ENCODE measurements at places on chromosomes 6 and 20.

DNA sequence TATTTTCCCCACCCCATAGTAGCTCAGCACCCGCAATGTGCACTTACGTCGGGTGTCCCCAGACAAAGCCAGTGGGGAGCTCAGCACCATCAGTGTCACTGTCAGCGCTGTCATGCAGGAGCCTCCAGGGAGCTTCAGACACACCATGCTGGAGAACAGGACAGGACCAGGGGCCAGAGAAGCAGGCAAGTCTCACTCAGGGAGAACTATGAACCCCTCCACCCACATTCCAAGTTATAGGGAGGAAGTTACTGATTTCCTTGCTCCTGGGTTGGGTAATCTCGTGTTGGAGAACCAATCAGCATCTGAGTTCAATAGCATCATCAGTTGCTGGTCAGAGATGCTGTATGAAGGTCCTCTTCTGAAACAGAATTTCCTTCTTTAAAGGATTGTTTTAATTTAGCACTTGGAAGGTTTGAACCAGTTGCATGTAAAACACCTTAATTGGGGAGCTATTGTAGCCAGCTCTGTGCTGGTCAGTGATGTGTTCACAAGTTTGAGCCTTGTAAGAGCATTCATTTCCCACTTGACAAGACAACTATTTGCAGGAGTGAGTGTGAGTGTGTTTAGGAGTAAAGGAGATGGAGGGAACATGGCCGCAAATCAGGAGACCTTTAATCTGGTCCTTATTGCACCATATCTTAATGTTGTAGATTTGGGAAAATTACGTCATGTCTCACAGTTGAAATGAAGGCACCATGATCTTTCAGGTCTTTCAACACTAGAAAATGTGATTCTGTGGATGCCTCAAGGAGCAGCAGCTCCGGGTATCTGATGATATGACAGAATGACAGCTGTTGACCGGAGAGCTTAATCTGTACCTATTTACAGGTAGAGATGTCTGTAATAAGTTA, at the start of gene HLA-DRB1:
HLA-DRB1 (minus strand) TSS at position 253 of the 854 bp plus-strand sequence; CDS start at position 147, 106 bp downstream.
- DNase-seq, result no peak

- no peak for DNase-seq
Measured at GRCh38 chr6:33731751-33732282, 14.9 kb downstream of the IP6K3 start.

- DNase-seq, result no peak
Measured at GRCh38 chr20:50722424-50723155, 8.8 kb upstream of the PARD6B start.

- DNase-seq, result no peak
Measured at GRCh38 chr6:50924758-50925157, 106.1 kb downstream of the TFAP2B start.

DNA sequence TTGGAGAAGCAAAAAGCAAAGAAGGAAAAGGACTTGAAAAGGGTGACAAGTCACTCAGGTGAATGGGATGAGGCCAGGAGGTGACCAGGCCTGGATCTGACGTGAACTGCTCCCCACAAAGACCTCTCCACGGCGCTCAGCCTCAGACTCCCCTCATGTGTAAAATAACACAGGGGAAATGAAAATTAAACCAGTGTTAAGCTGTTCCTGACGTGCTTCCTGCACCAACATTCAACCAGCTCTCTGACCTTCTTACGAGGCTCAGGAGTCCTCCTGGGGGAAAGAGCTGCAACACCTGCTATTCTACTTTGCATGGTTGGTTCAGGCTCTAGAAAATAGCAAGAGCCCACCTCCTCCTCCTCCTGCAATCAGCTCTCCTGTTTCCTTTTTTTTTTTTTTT, 256.7 kb downstream of the ATXN1 start:
- no peak for DNase-seq

DNA sequence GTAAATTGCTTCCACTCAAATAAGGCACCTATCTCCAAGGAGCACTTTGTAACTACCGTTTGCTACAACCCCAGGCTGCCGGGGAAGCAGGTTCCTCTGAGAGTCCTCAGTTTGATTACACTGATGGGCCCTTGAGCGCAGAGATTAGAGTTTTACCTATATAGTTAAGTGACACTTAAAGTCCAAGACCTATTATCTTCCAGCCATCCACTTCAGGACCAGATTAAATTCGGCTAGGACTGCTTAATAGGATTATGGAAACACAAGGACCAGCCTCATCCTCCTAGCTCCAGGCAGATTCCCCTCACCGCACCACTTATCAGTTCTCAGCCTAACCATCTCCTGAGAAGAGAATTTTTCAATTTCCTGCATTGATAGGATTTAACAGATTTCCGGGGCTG, 64.7 kb upstream of the TIAM2 start:
- DNase-seq, result no peak

- no peak for DNase-seq
Measured at GRCh38 chr20:961768-962167, 40.3 kb downstream of the RSPO4 start.

DNA sequence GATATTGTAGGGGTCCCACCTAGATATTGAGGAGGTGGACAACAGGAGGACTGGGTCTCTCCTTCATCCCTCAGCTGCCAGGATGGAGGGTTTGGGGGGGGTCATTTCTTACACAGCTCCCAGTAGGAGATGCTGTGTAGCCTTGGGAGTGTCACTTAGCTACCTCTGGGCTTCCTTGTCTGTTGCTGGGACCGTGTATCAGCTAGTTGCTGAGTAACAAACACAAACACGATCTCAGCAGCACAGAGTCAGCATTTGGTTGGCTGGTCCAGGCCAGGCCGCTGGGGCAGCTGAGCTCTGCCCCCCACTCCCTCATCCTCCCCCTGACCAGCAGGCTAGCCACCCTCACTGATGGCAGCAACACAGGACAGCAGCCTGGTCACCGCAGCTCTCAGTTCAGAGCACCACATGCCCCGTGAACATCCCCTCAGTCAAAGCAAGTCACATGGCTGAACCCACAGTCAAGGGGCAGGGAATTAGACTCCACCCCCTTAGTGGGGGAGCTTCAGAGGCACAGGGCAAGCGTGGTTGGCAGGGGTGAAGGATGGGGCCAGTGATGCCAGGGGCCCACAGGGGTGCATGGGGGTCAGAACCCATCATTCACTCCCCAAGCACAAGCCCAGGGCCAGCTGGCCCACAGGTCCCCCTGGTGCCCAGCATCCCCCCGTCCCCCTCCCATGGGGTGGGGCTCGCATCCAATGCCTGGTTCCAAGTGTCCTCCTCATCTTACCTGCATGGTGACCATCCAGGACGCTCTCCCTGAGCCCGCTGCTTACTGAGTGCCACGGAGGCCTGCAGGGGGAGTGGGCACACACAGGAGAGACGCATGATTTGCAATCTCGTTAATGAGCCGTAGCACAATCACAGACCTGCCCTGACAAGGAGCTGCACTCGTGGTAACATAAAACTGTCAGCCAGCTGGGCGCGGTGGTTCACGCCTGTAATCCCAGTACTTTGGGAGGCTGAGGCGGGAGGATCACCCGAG, 112.4 kb downstream of the TAF4 start:
- no peak for DNase-seq

DNA sequence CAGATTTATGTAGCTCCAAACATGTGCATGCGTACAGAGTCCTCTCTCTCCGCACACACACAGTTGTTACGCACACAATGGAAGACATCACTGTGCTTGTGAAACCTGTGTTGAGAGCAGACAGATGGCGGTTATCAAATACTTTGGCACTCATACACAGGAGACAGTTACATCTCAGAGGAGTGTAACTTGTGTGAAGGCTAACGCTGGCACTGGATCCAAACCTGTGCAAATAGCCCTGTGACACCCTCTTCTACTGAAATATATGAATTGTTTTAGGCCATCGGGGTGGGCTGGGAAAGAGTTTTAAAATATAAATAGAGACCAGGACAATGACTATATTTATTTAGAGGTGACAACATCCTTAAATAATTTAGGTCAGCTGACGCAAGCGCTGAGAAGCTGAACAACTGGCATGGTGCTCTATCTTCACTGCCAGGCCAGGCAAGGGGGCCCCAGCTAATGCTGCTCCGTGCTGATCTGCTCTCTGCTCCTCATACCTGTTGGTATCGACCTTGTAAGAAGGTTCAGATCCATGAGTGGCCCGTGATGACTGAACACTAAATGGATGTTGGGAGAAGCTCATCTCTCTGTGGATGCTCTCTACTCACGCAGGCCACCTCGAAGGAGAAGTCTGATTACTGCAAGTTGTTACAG, 69.4 kb downstream of the FOXC1 start:
- no peak for DNase-seq

GRCh38 chr6:146914489-146915483, 289.4 kb upstream of the STXBP5 start:
- DNase-seq, result no peak

GRCh38 chr6:93343476-93343875, 75.9 kb downstream of the EPHA7 start:
- DNase-seq, result no peak

DNA sequence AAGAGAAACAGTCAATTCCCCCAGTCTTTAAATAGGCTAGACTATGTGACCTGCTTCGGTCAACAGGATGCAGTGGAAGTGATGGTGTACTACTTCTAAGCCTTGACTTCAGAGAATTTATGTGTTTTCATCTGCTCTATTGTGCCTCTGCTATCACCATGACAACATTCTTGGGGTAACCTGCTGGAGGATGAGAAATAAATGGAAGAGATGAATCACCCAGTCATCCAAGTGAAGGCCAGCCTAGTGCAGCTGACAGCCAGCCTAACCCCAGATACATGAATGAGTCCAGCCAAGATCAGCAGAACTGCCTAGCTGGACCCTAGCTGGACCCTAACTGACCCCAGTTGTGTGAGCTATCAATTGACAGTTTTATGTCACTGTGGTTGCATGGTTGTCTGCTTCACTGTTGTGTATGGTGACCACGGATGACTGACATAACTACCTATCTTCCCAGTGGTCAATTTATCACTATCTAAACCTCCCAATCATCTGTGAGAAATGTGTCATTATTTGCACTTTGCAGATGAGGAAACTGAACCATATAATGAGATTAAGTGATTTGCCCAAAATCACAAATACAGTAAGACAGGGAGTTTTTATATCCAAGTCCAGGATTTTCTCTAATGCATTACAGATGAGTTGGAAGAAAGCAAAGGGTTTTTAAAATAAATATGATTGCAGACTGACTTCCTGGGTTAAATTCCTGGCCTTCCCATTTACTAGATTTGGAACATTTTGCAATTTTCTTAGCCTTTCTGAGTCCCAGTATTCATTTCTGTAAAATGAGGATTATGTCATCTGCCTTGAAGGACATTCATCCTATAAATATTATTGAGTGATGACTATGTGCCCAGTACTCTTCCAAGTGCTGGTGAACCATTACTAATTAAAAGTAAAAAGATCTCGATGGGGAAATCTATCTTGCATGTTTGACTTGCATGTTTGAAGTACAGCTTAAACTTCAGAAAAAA, 136.4 kb upstream of the PLCB4 start:
- DNase-seq, result no peak

GRCh38 chr6:135438907-135439535, 58.5 kb downstream of the AHI1 start:
- DNase-seq, result no peak

- DNase-seq, result no peak
Measured at GRCh38 chr6:17580518-17581048, 19.5 kb upstream of the FAM8A1 start.

DNA sequence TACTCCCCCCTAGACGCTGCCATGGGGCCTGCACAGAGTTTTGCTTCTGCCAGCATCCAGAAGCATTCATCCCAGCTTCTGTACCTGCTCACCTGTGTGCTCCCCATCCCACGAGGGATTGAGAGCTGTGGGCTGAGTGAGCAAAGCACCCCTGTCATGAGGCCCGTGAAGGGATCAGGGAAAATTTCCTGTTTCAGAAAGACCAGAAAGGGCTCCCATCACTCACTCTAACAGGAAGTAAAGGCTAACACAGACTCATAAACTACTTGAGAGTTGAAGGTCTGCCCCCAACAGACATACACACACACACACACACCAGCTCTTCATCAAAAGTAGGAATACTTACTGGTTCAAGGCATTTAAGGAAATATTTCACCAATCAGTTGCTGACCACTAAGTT, 256.5 kb upstream of the NT5E start:
- DNase-seq, result no peak

DNA sequence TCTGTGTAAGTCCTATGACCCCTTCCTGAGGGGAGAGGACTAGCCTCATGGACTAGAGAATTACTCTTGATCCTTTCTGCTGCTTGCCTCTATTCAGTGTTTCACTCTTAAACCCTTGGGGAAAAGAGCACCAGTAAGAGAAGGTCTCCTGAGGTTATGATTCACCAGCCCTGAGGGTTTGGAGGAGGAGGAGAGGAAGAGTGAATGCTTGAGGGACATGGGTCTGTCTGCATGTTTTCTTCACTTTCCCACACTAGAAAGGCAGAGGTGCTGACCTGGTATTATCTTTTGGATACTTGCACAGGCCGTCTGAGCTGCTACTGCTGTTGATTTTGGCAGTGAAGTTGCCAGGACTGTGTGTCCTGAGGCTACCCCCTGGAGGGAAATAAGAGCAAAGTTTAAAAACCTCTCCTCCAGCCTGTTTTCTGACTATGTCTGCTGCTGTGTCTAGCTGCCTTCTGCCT, 78.3 kb downstream of the CD109 start:
- DNase-seq, result no peak

DNA sequence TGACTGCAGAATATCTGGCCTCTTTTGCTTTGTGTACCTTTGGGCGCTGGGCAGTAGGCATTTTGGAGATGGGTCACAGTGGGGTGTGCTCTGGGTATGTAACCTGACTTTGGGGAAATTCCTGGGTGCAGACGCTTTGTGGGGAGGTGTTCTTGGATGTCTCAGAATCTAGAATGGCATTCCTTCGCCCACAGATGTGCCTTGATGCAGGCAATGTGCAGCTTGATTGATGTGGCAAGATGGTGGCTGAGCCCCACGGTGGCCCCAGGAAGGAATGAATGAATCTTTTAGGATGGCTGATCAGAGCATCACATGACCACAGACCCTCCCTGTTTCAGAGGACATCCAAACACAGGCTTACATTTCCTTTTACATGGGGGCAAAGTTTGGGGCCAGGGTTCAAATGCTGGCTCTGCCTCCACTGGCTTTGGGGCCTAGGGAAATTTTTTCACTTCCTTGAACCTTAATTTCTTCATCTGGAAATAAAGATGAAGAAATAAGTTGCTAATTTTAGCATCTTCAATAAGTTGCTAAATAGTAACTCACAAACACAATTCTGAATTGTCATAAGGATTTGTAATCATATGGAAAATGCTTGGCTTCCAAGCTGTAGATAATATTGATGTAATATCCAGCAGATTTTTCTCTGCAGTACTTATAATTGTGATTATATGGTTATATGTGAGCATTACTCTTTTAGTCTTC, 5.6 kb downstream of the PPP1R16B start:
- DNase-seq, result no peak

Data from activated gamma-delta T cell treated with anti-CD3 and anti-CD28 coated beads, Interleukin-2, amount 50 U/mL, for 16 hours (primary cell).